ENCODE measurements at places on chromosomes 1 and 21.

- no peak for DNase-seq
Observed at GRCh38 chr1:217096200-217096599, 373.0 kb upstream of the ESRRG start.

- DNase-seq = no peak
Observed at GRCh38 chr1:226233293-226233692, 9.8 kb downstream of the MIXL1 start.

DNA sequence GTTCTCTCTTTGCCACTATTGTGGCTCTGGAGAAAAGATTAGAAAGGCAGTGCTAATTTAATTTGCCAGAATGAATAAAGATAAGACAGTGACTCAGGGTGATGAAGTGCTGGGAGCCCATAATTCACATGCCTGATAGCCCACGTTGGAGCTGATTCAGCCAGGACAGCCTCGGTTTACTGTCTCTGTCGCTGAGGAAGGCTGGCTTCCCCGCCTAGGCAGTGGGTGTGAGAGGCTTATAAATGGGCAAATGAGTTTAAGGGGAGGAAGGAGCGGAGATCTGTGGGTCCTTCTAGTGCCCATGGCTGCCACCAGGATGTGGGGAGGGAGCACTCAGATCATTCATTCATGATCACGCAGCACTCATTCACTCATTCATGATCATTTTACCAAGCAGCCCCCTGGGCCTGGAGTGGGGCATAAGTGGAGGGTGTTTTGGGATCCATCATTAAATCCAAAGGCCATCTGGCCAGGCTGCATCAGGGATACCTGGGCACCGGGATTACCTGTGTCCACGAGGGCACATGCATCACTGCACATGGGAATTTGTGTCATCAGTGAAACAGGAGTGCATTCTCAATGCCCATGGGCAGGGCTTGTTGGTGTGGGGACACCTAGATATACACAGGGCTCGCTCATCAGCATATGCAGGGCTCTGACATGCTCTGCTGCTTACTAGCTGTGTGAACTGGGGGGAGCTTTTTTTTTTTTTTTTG lies 315.4 kb downstream of the MATN1 start:
- no peak for DNase-seq

- DNase-seq = no peak
Observed at GRCh38 chr21:34333121-34333739, 30.6 kb upstream of the KCNE2 start.

DNA sequence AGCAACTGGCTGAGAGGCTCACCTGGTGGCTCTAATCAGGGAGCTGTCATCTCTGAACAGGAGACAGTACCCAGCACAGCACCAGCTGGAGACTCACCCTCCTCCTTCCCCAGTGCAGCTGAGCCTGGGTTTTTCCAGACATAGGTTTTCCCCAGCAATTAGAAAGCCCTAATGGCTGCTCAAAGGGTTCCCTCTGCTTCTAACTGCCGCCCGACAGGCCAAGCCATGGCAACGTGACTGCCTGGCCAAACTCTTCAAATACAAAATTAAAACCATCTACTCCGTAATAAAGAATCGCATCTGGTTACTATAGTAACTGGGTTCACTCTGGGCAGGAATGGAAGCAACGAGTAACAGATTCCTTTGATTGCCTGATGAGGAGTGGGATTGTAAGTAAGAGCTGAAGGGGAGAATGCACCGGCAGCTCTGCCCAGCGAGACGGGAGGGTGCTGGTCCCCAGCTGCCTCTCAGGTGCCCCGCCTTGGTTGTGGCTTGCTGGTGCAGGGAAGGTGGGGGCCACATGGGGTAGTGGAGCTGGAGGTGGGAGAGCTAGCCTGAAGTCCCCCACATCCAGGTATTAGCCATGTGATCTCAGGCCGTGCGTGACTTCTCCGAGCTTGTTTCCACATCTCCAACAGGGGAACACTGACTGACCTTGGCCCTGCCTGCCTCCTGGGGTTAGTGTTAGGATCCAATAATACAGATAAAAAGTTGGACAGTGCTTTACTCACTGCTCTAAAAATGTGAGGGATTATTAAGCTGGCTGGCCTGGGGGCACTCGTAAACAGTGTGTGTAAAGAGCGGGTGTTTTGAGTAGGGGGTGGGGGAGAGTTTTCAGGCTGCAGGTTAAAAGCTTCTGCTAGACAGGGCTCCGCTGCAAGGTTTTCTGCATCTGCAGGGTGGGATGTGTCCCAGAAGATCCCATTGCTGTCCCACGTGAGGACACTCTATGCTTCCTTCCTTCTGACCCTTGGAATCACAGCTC lies 94.2 kb downstream of the KCNN3 start:
- no peak for DNase-seq

DNA sequence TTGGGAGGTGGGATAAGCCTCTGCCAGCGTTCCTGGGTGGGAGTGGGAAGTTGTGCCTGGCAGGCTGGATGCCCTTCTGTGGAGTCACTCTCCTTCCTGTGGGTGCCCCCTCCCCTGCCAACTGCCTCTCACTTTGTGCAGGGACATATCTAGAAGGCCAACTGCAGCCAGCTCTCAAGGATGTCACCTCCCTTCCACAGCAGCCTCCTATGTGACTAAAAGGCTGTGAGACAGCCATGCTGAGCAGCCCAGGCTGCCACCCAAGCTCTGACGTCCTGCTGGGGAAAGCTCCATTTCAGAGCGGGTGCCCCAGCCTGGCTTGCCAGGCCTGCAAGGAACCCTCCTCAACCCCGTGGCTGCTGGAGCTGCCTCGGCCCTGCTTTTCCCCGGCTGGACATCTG lies 19.6 kb upstream of the SLC26A9 start:
- no peak for DNase-seq

GRCh38 chr1:192506741-192507155 lies 68.8 kb upstream of the RGS1 start:
- DNase-seq = peak; percentile 59

DNA sequence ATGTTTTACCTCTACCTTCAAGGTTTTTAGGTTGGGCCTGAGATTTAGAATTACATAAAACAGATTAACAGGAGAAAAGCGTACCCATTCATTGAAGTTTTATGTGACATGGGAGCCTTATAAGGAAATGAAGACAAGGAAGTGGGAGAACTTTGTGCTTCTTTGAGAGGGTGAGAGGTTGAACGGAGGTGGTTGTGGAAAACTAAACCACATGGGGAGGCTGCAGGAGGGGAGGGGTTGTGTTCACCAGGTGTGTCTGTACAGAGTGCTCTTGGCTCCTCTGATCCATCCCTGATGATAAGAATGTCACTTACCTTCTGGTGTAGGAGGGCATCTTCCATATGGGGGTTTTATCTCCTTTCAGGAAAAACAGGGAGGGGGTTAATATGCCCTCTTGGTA lies 2.7 kb downstream of the SLX9 start:
- DNase-seq = no peak

GRCh38 chr1:192485692-192486436 lies 89.7 kb upstream of the RGS1 start:
- peak; percentile 88 for DNase-seq

DNA sequence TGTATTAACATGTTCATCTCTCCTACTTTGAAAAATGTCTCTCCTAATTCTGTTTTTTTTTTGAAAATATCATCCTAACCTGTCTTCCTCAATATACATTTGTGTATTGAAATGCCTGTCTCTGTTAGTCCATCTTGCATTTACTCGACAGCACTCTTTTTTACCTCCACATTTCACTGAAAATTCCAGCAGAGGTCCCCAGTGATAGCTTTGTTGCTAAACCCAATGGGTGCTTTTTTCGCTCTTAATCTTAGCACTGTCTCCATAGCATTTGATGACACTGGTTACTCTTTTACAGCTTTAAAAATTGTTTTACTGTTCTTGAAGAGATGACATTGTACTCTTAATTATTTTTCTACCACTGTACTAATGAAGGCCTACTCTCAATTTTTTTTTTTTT lies 10.8 kb downstream of the OSBPL9 start:
- DNase-seq = peak; percentile 65

GRCh38 chr1:55669293-55669692 lies 454.1 kb upstream of the USP24 start:
- no peak for DNase-seq

- no peak for DNase-seq
Observed at GRCh38 chr1:196393742-196394141, 214.5 kb downstream of the KCNT2 start.

DNA sequence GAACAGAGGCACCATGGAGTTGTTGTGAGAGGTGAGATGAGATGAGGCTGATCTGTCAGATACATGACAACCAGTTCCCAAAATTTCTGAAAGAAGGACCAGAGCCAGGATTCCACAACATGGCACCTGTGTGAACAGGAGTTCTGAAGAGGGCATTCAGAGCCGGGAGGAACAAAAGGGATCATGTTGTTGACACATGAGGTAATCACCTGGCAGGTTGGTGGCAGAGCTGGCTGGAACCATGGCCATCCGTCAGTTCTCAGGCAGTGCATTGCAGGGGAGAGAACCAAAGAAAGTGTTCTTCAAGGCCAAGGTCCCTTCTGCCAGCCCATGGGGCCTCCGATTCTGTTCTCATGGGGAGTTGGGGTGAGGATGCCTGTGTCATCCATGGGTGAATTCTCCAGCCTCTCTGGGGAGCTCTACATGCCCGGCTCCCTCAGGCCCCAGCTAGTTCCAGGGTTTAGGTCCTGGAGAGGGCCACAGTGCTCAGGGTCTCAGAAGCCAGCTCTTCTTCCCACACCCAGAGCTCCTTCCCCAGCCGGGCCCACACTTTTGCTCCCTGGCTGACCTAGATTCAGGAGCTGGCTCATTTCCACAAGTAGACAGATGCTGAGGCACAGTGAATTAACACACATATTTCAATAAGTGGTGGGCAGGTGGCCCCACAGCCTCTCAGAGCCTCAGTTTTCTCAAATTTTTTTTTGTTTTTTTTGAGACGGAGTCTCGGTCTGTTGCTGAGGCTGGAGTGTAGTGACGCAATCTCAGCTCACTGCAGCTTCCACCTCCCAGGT lies 49.1 kb upstream of the CTPS1 start:
- no peak for DNase-seq

- peak; percentile 49 for DNase-seq
Observed at GRCh38 chr1:81974222-81974841, 173.6 kb downstream of the ADGRL2 start.

- peak; percentile 34 for DNase-seq
Observed at GRCh38 chr1:155307247-155307740, 1.4 kb upstream of the FDPS start.

DNA sequence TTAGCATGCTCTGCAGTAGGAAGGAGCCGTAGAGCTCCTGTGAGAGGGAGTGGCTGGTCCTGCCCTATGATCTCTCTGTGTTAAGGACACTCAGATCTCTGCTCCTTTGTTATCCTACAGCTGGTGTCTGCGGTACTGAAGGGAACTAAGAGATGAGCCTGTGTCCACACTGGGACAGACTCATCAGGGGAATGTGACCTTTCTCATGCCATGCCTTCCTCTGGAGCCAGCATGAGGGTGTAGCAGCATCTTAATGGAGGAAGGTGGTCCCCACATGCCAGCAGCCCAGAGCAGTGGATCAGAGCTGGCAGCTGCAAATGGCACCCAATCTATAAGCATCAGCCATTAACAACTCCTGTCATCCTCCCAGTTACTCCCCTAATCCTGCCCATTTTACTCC lies 24.7 kb upstream of the GUCA2B start:
- no peak for DNase-seq

DNA sequence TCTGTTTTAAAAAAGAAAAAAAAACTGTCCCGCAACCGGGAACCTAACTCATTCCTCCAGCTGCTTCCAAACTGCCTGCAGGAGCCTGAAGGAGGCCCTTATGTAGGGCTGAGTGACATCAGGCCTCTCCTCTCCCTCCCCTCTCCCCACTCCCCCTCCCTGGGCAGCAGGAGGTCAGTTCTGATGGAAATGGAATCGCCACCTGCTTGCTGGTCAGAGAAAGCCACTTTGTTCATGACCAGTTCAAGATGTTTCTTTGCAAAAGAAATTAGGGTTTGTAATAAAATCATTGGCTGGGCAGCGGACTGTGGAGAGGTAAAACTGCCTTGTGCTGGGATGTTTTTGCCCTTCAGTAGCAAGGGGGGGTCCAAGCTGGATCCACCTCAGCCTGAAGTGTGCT lies at the start of gene MAP1LC3C:
MAP1LC3C (minus strand) TSS at position 73 of the 400 bp plus-strand sequence. CDS start 90 bp downstream, outside the sequence.
- DNase-seq = no peak

- DNase-seq = no peak
Observed at GRCh38 chr1:29563571-29563970, 327.2 kb downstream of the PTPRU start.

- peak; percentile 59 for DNase-seq
Observed at GRCh38 chr1:54384918-54385726, 21.1 kb downstream of the SSBP3 start.

GRCh38 chr1:78275906-78276685 lies 214.7 kb upstream of the PTGFR start:
- no peak for DNase-seq

DNA sequence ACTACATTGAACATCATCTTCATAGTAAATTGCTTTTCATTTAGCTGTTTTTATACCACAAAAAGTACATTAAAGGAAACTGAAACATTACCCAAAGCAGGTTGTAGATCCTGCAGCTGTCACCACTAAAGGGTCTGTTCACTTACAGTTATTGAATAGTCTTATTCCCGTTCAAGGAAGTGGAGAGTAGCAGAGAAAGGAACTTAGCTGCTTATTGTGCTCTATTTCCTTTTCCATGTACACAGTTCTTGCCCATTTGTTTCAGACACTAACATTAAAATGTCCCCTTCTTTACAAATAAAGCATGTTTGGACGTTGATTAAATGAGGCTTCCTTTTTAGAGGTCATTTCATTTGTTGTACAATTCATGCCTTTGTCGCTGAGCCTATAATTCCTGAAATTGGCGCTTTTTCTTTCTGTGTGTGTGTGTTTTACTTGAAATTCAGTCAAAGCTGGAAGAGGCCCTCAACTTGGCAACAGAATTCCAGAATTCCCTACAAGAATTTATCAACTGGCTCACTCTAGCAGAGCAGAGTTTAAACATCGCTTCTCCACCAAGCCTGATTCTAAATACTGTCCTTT lies 44.4 kb upstream of the BMP8A start:
- DNase-seq = no peak

DNA sequence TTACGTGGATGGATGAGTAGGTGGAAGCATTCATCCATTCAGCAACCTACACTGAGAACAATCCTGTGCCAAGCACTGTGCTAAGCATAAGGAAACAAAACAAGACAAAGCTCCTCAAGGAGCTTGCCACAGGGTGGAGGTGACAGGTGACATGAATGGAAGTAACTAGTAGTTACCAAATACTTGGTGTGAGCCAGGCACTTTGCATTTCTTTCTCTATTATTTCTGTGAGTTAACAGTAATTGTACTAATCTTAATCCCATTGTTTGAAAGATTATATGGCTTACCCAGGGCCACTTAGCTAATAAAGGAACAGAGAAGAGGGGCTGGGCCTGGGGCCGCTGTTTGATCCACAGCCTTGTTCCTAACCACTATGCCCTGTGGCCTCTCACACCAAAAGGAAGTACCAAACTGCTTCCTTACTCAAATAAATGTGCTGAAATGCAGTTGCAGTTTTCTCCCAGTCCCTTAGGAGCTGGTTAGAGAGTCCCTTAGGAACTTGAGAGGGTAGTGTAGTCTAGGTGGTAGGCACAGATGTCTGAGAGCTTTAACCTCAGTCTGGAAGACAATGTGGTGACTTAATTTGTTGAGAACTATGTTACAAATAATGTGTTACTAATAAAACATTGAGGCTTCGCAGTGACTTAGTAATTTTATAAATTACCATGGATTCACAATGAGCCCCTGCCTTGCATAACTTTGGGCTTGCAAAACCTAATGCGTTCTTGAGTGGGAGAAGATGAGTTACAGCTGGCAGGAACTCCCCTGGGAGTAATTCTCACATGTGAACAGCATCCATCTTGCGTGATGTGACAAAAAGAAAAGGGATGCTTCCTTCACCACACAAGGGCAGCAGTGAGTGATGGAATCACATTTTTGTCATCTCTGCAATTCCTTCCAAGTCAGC lies 69.8 kb downstream of the MPZL1 start:
- DNase-seq = no peak
